ENCODE measurements at places on chromosomes 2 and 18.

GRCh38 chr2:19035238-19035637 lies 323.2 kb downstream of the OSR1 start:
- DNase-seq, result no peak

GRCh38 chr2:83368916-83369315 lies 1090.2 kb downstream of the SUCLG1 start:
- DNase-seq, result no peak

- DNase-seq, result no peak
Observed at GRCh38 chr2:108189316-108189715, 50.5 kb upstream of the SULT1C3 start.

DNA sequence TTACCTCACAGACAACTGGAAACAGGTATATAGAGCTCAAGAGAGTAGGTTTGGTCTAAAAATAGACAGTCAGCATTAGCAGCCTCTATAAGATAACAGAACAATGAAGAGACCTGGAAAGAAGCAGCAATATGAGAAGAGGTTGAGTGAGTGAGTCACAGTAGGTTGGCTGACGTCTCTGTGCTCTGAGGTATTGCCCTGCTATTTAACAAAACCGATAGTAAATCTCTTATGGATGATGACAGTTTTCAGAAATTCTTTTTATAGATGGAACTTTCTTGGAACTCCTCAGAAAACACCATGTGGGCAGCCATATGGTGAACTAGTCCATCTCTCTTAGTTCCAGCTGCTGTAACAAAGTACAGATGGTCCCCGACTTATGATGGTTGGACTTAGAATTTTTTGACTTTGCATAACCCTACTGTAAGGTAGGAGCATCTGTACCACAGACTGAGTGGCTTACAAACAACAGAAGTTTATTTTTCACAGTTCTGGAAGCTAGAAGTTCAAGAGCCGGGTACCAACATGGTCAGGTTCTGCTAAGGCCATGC lies 123.5 kb downstream of the MBD2 start:
- no peak for DNase-seq

DNA sequence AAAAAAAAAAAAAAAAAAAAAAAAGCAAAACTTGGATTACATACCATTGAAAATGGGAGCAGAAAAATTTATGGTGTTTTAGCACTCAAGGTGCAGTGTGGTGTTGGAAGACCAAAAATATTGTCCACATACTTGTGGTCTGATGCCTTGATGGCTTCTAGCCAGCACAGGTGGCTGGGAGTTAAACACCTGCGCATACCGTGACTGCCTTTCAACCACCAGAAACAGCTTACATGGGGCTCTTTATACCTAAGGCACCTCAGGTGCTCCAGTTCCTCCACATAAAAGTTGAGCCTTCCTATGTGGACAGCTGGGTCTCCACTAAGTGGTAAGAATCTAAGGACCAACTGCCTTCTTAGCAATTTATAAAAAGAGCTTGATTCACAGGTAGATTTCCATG lies 802.6 kb upstream of the CELF4 start:
- DNase-seq, result no peak

DNA sequence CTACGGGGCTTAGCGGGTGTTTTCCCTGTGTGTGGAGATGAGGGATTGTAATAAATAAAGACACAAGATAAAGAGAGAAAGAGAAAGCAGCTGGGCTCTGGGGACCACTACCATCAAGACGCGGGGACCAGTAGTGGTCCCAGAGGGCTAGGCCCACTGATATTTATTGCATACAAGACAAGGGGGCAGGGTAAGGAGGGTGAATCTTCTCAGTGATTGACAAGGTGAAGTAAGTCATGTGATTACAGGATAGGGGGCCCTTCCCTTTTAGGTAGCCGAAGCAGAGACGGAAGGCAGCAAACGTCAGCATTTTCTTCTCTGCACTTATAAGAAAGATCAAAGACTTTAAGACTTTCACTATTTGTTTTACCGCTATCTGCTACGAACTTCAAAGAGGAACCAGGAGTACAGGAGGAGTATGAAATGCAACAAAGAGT lies 4.5 kb upstream of the GAL3ST2 start:
- no peak for DNase-seq
